GM23338 (cell line): ENCODE measurements at places on chromosomes 2 and 18.

GRCh38 chr2:231781798-231782726 lies 980 bp upstream of the PDE6D start:
- H3K4me1 ChIP-seq, result peaks cover 16% of the 10 kb centered on the region
- H3K4me3 ChIP-seq, result peak overlapping the region; percentile 64
- no peaks in the 10 kb centered on the region; the same call in 1 of the 2 replicates for H3K36me3 ChIP-seq
- no peak overlapping the region for H3K27ac ChIP-seq

DNA sequence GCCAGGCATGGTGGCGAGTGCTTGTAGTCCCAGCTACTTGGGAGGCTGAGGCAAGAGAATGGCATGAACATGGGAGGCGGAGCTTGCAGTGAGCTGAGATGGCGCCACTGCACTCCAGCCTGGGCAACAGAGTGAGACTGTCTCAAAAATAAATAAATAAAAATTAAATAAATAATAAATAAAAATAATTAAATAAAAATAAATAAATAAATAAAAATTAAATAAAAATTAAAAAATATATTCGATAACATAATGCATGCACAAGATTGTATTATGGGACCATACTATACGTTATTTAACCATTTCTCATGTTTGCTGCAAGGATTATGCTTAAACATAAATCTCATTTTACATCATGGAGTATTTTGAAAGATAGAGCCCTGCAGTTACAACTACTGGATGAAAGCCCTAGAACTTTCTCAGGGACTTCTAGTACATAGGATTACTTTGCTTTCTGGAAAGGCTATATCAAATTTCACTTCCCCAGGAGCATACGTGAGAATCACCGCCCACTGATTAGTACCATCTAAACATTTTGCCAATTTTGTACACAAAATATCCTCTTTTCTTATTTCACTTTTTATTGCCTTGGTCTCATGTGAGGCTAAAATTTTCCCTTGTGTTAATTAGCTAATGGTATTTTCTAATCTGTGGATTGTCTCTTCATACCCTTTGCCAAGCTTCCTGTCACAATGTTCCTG lies 234.3 kb upstream of the LYPD1 start:
- H3K27ac ChIP-seq, result no peak overlapping the region
- no peak for DNase-seq
- H3K27me3 ChIP-seq, result no peaks in the 10 kb centered on the region
- H3K4me3 ChIP-seq, result no peak overlapping the region
- H3K36me3 ChIP-seq, result no peaks in the 10 kb centered on the region

GRCh38 chr2:98936353-98937351 lies 627 bp upstream of the CRACDL start:
- H3K4me1 ChIP-seq, result 0 out of 2 replicates have a peak, but pooled peaks cover 5% of the 10 kb centered on the region
- H3K27ac ChIP-seq, result no peak overlapping the region
- peak overlapping the region; percentile 66 for H3K4me3 ChIP-seq
- H3K36me3 ChIP-seq, result no peaks in the 10 kb centered on the region

GRCh38 chr2:234951664-234952269 lies at the start of gene SH3BP4:
SH3BP4 (plus strand) TSS chr2:234952017; CDS start chr2:235035003, 82,986 bp downstream.
- peak within 1 kb of the TSS; percentile 91 for H3K4me3 ChIP-seq
- DNase-seq, result peak; percentile 85
- H3K27ac ChIP-seq, result no peak within 1 kb of the TSS
- H3K27me3 ChIP-seq, result peaks cover 37% of the 10 kb centered on the region
- H3K36me3 ChIP-seq, result no peaks in the 10 kb centered on the region

- no peak for DNase-seq
- no peaks in the 10 kb centered on the region for H3K27me3 ChIP-seq
- H3K4me1 ChIP-seq, result no peaks in the 10 kb centered on the region
- H3K27ac ChIP-seq, result no peak overlapping the region
- H3K4me3 ChIP-seq, result no peak overlapping the region
These were observed 1229.1 kb upstream of the ACVR2A start for GRCh38 chr2:146615778-146616177.

DNA sequence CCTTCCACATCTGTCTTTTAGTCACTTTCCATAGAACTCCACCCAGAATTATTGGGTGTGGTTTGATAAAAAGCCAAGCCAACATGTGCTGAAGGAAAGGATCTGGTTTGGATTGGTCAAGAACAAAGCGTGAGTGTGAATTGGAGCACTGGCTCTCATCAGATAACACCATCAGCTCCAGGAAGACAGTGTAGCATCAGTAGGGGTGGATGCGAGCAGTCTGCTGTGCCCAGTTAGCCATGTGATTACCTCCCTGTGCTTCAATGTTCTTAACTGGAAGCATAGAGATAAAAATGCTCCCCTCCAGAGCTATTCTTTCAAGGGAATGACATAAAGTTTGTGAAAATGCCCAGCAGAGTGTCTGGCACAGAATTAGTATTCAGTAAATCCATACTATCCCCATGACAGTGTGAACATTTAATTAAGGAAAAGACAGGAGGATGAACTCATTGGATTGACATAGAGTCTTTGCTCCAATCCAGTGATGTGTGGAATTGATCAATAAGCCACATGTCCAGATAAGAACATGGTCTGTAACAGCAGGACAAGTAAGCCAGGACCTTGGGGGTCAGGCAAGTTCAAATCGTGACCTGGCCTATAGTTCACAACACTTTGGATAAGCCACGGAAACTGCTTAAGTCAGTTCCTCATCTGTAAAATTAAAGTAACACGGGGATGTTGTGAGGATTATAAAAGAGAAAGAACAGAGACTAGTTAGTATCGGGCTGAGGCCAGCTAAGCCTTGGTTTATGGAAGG lies 68.0 kb downstream of the FAM124B start:
- no peak for DNase-seq
- no peak overlapping the region for H3K27ac ChIP-seq
- no peaks in the 10 kb centered on the region for H3K36me3 ChIP-seq
- no peaks in the 10 kb centered on the region for H3K4me1 ChIP-seq

GRCh38 chr2:213288913-213289700 lies 4.8 kb downstream of the SPAG16 start:
- peaks cover 25% of the 10 kb centered on the region for H3K4me1 ChIP-seq
- DNase-seq, result no peak
- peak overlapping the region; percentile 12; the same call in 1 of the 2 replicates for H3K4me3 ChIP-seq
- H3K27me3 ChIP-seq, result no peaks in the 10 kb centered on the region

DNA sequence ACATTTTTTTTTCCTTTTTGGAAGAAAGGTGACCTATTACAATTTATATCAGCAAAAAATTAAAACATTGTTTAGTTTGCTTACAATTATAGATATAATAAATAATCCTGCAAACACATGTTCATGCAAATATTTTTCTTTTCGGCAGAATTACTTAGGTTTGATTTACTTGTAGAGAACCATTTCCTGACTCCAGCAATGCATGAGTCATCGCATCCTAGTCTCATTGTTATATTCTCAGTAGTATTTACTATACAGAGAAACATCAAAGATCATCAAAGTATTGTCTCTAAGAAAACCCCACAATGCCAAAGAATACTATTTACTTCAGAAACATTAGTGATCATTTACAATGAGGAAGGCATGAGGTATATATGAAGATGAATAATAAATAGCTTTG lies 40.4 kb upstream of the MTIF2 start:
- no peak for DNase-seq
- H3K27ac ChIP-seq, result no peak overlapping the region
- H3K36me3 ChIP-seq, result peaks cover 27% of the 10 kb centered on the region
- no peaks in the 10 kb centered on the region for H3K27me3 ChIP-seq
- H3K4me1 ChIP-seq, result no peaks in the 10 kb centered on the region

- no peak overlapping the region for H3K4me3 ChIP-seq
- no peak overlapping the region for H3K27ac ChIP-seq
- peak; percentile 90 for DNase-seq
- no peaks in the 10 kb centered on the region for H3K36me3 ChIP-seq
- peaks cover 6% of the 10 kb centered on the region for H3K4me1 ChIP-seq
These were observed 15.0 kb downstream of the HS1BP3 start for GRCh38 chr2:20635675-20636584.

DNA sequence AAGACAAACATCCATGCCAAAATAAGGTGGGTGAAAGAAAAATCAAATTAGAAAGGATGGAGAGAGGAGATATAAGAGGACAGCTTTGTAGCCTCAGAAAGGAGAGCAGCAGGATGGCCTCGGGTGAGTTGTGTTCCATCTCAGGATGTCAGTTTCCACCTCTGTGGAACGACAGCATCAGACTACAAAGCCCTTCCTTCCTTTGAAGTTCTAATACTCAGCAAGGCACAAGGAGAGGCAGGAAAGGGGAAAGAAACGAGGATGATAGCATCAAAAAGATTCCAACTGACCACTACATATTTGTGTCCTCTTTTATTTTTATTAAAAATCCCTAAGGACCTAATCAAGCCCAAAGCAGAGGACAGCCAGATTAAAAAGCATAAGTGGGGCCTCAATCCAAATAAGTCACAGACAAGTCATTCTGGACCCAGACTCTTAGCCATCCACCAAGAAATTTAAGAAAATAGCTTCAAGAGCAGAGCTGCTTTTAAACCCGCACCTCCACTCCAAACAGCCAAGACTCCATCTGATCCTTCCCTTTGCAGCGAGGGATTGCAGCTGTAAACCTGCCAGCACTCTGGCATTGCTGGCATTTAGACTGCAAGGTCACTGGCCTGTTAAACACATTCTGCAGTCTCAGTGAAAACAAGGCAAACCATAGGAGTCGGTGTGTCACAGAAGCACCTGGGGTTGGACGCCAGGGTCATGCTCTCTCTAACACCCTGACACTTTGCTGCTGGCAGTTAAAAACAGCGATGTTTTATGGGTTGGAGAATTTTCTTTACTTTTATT lies 314.5 kb upstream of the CHAC2 start:
- H3K36me3 ChIP-seq, result no peaks in the 10 kb centered on the region
- H3K27ac ChIP-seq, result no peak overlapping the region
- H3K4me3 ChIP-seq, result no peak overlapping the region
- no peaks in the 10 kb centered on the region for H3K4me1 ChIP-seq
- DNase-seq, result no peak
- no peaks in the 10 kb centered on the region for H3K27me3 ChIP-seq

GRCh38 chr2:217868911-217869334 lies 133.9 kb downstream of the TNS1 start:
- no peak for DNase-seq
- no peak overlapping the region for H3K27ac ChIP-seq
- H3K36me3 ChIP-seq, result no peaks in the 10 kb centered on the region
- no peak overlapping the region for H3K4me3 ChIP-seq
- H3K4me1 ChIP-seq, result no peaks in the 10 kb centered on the region

GRCh38 chr2:214836568-214836967 lies 27.1 kb upstream of the BARD1 start:
- H3K4me3 ChIP-seq, result no peak overlapping the region
- H3K27me3 ChIP-seq, result no peaks in the 10 kb centered on the region
- peaks cover 12% of the 10 kb centered on the region for H3K4me1 ChIP-seq
- no peak for DNase-seq
- H3K36me3 ChIP-seq, result no peaks in the 10 kb centered on the region

- no peaks in the 10 kb centered on the region for H3K27me3 ChIP-seq
- H3K36me3 ChIP-seq, result no peaks in the 10 kb centered on the region
- H3K27ac ChIP-seq, result no peak overlapping the region
- H3K4me1 ChIP-seq, result peaks cover 24% of the 10 kb centered on the region
- no peak overlapping the region for H3K4me3 ChIP-seq
These were observed 279.8 kb downstream of the RBM43 start for GRCh38 chr2:150981826-150982225.

DNA sequence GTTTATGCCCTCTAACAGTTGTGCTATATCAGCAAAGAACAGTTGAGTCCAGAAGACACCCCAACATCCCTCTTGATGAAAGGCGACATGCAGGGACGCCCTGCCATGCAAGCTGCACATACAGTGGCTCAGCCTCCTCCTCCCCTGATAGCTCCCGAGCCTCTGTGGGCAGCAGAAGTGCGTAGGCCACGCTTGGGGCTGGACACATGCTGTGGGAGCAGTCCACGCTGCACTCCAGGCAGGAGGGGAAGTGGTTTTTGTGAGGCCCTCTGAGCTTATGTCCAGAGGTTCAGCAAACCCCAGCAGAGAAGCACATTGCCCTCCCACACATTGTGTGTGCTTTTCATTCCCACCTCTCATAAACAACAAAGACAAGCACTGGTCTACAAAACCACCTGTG lies 162.1 kb downstream of the SEPTIN10 start:
- no peak overlapping the region for H3K27ac ChIP-seq
- no peaks in the 10 kb centered on the region for H3K4me1 ChIP-seq
- no peaks in the 10 kb centered on the region for H3K27me3 ChIP-seq
- no peak overlapping the region for H3K4me3 ChIP-seq
- no peaks in the 10 kb centered on the region for H3K36me3 ChIP-seq
- DNase-seq, result no peak

DNA sequence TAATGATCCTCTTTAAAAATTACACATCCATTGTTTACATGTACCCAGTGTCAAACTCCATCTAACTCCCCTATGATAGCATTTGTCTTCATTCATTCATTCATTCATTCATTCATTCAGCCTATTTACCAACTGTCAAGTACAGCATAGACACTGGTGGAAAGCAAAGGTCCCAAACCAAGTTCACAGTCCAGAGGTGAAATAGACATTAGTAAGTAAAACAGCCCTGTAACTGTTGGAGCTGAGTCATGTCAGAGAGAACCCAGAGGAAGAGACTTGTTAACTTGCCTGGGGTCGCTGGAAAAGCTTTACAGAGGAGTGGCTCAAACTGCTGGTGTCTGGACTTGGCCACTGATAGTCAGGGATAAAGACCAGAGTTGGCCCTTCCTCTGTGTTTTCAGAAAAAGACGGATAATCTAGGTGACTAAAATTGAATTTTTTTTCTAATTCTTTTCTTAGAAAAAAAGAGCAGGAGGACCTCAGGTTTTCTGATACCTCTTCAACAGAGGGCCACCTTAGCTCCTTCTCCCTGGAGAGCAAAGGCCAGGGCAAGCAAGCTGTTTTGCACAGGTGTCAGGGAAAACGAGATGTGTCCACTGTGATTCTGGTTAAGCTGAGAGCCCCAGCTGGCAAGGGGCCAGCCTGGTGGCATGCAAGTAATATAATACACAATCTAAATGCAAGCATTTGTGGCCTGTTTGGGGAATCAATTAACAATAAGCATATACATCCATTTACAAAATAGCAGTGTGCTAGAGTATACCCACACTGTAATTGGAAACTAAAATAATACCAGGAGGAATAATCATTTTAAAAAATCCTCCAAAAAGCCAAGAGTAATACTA lies 96.7 kb upstream of the SLC14A2 start:
- no peak overlapping the region for H3K4me3 ChIP-seq
- H3K27ac ChIP-seq, result no peak overlapping the region
- no peak for DNase-seq
- no peaks in the 10 kb centered on the region for H3K36me3 ChIP-seq

- no peak for DNase-seq
- 0 out of 2 replicates have a peak, but pooled peaks cover 3% of the 10 kb centered on the region for H3K36me3 ChIP-seq
- no peak overlapping the region for H3K27ac ChIP-seq
- peaks cover 48% of the 10 kb centered on the region for H3K4me1 ChIP-seq
- H3K4me3 ChIP-seq, result no peak overlapping the region
- H3K27me3 ChIP-seq, result no peaks in the 10 kb centered on the region
These were observed 156.2 kb upstream of the NDUFV2 start for GRCh38 chr18:8946066-8946838.

GRCh38 chr2:127792805-127793204 lies 18.2 kb downstream of the WDR33 start:
- H3K4me3 ChIP-seq, result no peak overlapping the region
- no peak for DNase-seq
- no peak overlapping the region for H3K27ac ChIP-seq
